ENCODE measurements at places on chromosomes 4 and X.

DNA sequence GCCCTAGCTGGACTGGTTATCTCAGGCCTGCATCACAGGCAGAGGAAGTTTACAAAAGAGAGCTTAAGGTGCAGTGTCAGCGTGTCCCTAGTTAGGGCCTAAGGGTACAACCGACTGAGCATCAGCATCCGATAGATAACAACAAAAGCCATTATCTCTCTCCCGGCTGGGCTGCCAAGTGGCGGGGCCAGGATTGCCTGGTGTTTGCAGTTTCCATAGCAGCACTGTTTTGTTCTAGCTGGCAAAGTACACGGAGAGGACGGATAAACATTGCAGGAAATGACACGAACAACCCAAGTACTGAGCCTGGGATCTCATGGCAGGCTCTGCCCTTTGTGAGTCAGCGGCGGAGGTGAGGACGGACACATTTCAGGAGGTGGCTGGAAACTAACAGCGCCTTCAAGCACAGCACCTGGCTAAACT is 104.7 kb upstream of the NOCT start:
- DNase-seq = no peak

DNA sequence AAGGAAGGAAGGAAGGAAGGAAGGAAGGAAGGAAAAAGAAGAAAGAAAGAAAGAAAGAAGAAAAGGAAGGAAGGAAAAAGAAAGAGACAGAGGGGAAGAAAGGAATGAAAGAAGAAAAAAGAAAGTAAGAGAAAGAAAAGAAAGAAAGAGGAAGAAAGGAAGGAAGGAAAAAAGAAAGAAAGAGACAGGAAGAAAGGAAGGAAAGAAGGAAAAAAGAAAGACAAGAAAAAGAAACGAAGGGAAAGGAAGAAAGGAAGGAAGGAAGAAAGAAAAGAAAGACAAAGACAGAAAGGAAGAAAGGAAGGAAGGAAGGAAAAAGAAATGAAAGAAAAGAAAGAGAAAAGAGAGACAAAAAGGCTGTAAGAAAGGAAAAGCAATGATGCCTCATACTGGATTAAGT is 101.1 kb upstream of the PPP2R3B start:
- no peak for DNase-seq

DNA sequence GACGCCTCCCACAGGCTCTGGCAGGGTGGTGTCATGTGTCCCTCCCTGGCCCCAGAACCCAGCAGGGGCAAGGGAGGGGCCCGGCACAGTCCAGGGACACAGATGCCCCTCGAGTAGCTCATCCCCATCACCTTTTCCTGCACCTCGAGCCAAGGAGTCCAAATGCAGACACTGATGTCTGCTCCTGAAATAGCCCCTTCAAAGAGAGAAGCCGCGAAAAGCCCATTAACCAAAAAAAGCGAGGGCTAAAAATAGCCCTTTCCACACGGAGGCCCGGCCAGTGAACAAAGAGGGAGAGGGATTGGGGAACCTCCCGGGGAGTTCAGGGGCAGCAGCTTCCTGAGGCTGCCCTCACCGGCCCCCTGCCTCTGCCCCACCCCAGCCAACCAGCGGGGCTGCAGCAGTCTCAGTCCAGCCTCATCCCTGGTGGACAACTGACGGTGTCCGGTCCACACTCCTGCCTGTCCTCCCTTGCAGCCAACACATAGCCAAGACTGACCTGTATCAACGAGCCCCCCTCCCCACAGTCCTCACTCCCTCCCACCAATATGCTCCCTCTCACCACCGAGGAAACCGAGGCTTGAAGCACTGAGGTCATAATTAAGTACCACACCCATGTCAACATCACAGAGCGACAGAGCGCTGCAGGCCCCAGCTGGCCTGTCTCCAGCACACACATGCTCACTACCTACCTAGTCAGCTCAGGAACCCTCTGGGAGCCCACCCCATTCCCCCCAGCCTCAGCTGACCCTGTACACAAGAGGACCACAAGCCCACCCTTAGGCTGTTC is 23.9 kb downstream of the WDR1 start:
- no peak for DNase-seq

- no peak for DNase-seq
Observed at GRCh38 chr4:123877551-123877950, 481.0 kb downstream of the SPRY1 start.

GRCh38 chrX:31392513-31392912 is 320.7 kb upstream of the FTHL17 start:
- DNase-seq = no peak

GRCh38 chrX:12021698-12022097 is 116.6 kb upstream of the FRMPD4 start:
- DNase-seq = no peak

DNA sequence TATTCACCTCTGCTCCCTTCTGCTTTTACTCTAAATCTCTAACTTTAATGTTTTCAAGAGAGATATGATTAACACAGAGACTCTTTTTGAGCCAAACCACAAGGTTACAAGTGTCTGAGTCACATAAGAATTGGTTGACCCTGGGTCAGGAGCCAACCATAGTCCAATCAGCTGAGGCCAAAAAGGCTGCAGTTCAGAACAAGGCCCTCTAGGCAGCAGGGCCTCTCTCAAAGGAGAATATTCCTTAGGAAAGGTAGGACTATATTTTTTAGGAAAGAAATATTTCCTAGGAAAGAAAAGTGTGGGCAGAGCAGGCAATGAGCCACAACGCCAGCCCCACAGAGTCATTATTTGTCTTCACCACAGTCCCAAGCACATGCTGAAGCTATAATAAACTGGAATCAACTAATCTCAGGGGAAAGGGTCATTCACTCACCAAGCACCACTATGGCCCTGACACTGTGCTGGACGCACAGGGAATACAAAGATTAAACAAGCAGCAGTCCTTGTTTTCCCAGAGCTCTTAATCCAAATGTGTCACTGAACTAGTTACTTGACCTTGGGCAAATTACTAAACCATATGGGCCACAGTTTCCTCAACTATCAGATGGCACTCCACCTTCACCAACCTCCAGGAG is 2.2 kb downstream of the ATP8A1 start:
- DNase-seq = no peak

DNA sequence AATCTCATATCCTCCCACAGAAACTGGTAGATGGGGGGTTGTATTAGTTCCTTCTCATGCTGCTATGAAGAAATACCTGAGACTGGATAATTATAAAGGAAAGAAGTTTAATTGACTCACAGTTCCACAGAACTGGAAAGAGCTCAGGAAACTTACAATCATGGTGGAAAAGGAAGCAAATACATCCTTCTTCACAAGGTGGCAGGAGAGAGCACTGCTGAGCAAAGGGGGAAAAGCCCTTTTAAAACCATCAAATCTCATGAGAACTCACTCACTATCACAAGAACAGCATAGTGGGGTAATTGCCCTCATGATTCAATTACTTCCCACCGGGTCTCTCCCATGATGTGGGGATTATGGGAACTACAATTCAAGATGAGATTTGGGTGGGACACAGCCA is 250.5 kb upstream of the GPRIN3 start:
- DNase-seq = no peak

- DNase-seq = no peak
Observed at GRCh38 chr4:120672558-120673147, 249.9 kb downstream of the PRDM5 start.

DNA sequence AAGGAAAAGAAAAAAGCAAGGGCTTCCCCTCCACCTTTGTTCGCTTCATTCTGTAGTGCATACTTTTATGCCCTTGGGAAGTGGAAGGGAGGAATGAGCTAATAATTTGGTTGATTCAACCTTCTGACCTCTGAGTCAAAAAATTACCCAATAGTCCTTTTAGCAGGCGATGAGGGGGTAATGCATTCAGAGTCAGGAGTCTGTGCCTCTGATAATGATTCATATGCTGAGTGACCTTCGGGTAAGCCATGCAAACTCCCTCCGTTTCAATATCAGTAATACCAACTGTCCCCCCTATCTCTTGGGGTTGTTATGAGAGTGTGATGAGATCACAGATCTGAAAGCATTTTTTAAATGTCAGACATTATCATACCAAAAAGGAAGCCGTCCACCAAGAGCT is 41.6 kb upstream of the ACSL4 start:
- DNase-seq = no peak

Data from activated T-helper 1 cell treated with anti-CD3 and anti-CD28 coated beads, Interleukin-2, amount 50 U/mL, for 16 hours (primary cell).